Psoas muscle (tissue), 8 donors: ENCODE measurements at places on chromosomes 2 and 18. TPM values are rescaled to one million over a fixed set of nuclear protein-coding genes. Genes with fewer than 3 reads are reported as not detected.

WNT10A gene
- total RNA-seq = not detected

FBXO41 gene
- 0.15 TPM for total RNA-seq

GRCh38 chr2:15724235-15724634 is 132.6 kb downstream of the DDX1 start:
- DNase-seq = no peak

GRCh38 chr18:11468617-11469016 is 140.8 kb upstream of the SLC35G4 start:
- no peak for DNase-seq
